CD4-positive, alpha-beta memory T cell (primary cell): ENCODE measurements at places on chromosomes 6 and 20. TPM values are rescaled to one million over a fixed set of nuclear protein-coding genes. Genes with fewer than 3 reads are reported as not detected.

Gene GGTLC1
- total RNA-seq: not detected

- no peak overlapping the region for H3K4me3 ChIP-seq
- DNase-seq: no peak
- H3K36me3 ChIP-seq: no peaks in the 10 kb centered on the region
- H3K27ac ChIP-seq: no peak overlapping the region
- H3K27me3 ChIP-seq: no peaks in the 10 kb centered on the region
Measured at GRCh38 chr20:18984238-18985200, 170.9 kb downstream of the SCP2D1 start.

DNA sequence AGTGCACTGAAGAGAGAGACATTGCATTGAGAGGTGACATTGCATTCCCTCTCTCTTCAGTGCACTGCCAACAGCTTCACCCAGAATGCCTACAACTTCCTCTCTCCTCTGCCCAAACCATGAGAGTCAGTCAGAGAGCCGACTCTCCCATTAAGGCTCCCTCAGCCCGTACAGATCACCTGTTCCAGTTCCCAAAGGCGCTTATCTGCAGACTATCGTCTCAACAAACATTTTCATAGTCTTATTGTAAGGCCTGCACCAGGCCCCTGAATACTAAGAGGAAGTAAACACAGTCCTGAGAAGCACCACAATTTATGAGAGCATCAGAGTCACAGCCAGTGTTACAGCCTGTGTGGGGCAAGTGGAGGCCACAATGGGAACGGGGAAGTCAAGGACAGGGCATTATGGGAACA is 53.7 kb downstream of the GFOD1 start:
- no peaks in the 10 kb centered on the region for H3K36me3 ChIP-seq
- no peak overlapping the region for H3K4me3 ChIP-seq

DNA sequence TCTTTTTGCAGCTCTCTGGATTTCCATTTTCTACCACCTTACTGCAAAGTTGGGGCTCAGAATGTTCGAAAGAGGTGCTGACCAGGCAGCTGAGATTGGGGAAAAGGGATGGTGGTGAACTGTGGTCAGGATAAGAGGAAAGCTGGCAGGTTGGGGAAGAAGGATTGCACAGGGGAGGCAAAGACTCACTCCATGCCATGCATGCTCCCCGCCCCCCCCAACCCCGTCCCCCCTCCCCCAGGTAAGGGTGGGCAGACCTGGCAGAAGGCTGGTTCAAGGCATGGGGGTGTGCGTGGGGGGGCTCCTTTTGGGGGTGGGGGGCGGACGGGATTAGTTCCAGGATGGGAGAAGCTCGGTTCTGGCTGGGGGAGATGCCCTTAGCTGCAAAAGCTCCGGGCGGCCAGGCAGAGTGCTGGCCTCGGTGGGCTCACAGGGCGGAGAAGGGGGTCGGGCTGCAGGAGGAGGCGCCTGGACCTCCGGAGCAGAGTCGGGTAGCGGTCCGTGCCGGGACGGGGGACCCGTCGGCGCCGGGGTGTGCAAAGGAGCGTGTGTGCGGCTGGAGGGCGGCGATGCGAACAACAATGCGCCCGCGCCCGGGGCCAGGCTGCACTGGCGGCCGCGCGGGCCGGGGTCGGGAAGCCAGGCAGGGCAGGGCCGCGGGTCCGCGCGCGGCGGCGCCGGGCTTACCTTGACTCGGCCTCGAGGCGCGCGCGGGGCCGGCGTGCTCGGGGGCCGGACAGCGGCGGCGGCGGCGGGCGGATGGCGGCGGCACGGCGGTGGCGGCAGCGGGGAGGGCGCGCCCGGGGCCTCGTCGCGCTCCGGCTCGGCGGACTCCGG is 880 bp downstream of the ADNP start:
- peaks cover 55% of the 10 kb centered on the region for H3K4me1 ChIP-seq
- H3K4me3 ChIP-seq: peak overlapping the region; percentile 49
- peak; percentile 41 for DNase-seq
- no peaks in the 10 kb centered on the region for H3K27me3 ChIP-seq
- peak overlapping the region; percentile 95 for H3K27ac ChIP-seq

DNA sequence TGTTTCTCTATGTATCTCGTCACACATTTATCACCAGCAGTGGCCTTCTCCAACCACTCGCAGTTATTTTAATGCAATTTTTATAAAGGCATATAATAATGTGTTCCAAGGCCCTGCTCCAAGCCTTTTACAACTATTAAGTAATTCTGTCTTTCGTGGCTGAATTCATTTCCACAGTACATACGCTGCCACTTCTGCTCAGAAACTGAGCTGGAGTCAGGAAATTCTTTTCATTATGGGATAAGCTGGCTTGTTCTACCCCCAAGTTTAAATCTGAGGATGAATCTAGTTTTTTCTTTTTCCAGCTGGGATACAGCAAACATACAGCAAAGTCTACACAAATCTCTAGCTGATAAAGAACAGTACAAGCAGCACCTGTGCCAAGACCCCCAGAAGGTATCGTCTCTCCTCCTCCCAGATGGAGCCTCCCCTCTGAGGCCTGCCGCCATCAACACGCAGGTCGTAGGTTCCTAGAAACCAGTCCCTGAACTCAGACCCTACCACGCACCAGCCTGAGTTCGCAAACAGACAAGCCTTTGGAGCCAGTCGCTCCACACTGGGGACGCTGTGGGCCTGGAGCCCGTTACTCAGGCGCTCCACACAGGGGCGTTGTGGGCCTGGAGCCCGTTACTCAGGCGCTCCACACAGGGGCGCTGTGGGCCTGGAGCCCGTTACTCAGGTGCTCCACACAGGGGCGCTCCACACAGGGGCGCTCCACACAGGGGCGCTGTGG is 263.5 kb downstream of the THBS2 start:
- H3K27me3 ChIP-seq: no peaks in the 10 kb centered on the region
- H3K4me1 ChIP-seq: no peaks in the 10 kb centered on the region
- no peak for DNase-seq
- no peak overlapping the region for H3K27ac ChIP-seq
- no peaks in the 10 kb centered on the region for H3K36me3 ChIP-seq

- H3K27ac ChIP-seq: no peak overlapping the region
- H3K36me3 ChIP-seq: no peaks in the 10 kb centered on the region
- peak; percentile 64 for DNase-seq
- H3K27me3 ChIP-seq: no peaks in the 10 kb centered on the region
- H3K4me1 ChIP-seq: no peaks in the 10 kb centered on the region
Measured at GRCh38 chr6:138115877-138116660, 8.8 kb upstream of the PERP start.

Gene TMEM200A
- 1.2 TPM for total RNA-seq

DNA sequence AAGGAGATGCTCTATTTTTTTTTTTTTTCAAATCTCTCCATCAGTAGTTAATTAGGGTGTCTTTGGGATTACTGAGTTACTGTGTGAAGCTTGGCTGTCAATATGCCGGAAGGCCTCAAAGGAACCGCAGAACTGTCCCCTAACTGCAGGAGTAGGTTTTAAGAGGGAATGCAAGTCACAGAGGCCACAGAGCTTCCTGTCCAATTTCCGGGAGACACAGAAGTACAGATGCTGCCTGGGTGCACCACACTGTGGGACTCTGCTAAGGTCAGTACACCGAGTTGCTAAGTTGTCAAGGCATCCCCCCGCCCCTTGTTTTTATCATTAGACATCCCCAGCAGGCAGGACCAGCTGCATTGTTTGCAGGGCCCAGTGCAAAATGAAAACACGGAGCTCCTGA is 120.2 kb upstream of the RAB32 start:
- no peaks in the 10 kb centered on the region for H3K36me3 ChIP-seq
- no peaks in the 10 kb centered on the region for H3K27me3 ChIP-seq
- no peak overlapping the region for H3K27ac ChIP-seq

- H3K27me3 ChIP-seq: no peaks in the 10 kb centered on the region
- H3K27ac ChIP-seq: peak overlapping the region; percentile 94
Measured at GRCh38 chr20:409697-410559, 1.8 kb downstream of the RBCK1 start.

Gene OR2J3
- not detected for total RNA-seq

GRCh38 chr20:62822788-62823651 is 6.2 kb downstream of the COL9A3 start:
- peaks cover 7% of the 10 kb centered on the region for H3K27me3 ChIP-seq
- no peak for DNase-seq
- no peaks in the 10 kb centered on the region for H3K36me3 ChIP-seq
- peaks cover 9% of the 10 kb centered on the region for H3K4me1 ChIP-seq
- H3K27ac ChIP-seq: no peak overlapping the region

DNA sequence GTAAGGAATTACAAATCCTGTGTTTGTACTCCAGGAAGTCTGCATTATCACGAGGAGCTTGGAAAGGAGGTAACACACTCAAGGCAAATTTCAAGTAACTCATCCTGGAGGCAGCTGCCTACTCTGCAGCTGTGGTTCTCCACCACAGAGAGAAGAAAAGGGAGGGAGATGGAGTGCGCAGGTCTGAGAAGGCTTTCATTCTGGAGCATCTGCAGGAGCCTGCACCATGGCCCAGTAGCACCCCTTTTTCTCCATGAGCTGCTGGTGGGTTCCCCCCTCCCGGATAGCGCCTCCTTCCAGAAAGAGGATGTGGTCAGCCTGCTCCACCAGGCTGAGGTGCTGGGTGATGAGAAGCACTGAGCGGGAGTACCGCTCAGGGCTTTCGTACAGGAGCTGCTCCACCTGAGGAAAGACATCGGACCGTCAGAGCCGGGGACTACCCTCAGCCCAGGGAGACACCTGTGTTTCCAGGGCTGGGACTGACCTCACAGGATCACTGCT is 1.6 kb upstream of the PSMB8 start:
- H3K4me3 ChIP-seq: peak overlapping the region; percentile 89
- H3K27ac ChIP-seq: peak overlapping the region; percentile 99
- no peaks in the 10 kb centered on the region for H3K27me3 ChIP-seq
- DNase-seq: peak; percentile 57
- H3K4me1 ChIP-seq: peaks cover 79% of the 10 kb centered on the region

GRCh38 chr6:12733876-12734275 is 17.3 kb downstream of the PHACTR1 start:
- H3K27me3 ChIP-seq: no peaks in the 10 kb centered on the region
- H3K4me1 ChIP-seq: no peaks in the 10 kb centered on the region
- no peaks in the 10 kb centered on the region for H3K36me3 ChIP-seq
- no peak overlapping the region for H3K27ac ChIP-seq
- H3K4me3 ChIP-seq: no peak overlapping the region

- peak overlapping the region; percentile 29 for H3K27ac ChIP-seq
- peaks cover 98% of the 10 kb centered on the region for H3K36me3 ChIP-seq
- no peak overlapping the region for H3K4me3 ChIP-seq
- peaks cover 42% of the 10 kb centered on the region for H3K4me1 ChIP-seq
- no peak for DNase-seq
Measured at GRCh38 chr6:158771399-158772152, 47.6 kb downstream of the EZR start.

DNA sequence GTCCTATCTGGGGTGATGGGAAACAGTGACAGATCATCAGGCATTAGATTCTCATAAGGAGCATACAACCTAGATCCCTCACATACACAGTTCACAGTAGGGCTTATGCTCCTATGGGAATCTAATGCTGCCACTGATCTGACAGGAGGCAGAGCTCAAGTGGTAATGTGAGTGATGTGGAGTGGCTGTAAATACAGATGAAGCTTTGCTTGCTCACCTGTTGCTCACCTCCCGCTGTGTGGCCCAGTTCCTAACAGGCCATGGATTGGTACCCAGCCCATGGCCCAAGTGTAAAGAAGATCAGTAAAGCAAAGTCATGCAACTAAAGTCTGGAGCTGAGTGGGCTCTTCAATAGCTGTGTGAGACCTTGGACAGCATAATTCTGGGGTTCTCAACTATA is 65.9 kb downstream of the PKIB start:
- no peak overlapping the region for H3K27ac ChIP-seq
- no peaks in the 10 kb centered on the region for H3K4me1 ChIP-seq
- H3K4me3 ChIP-seq: no peak overlapping the region
- no peak for DNase-seq
- no peaks in the 10 kb centered on the region for H3K27me3 ChIP-seq
